ENCODE measurements at places on chromosomes 13 and 19. TPM values are rescaled to one million over a fixed set of nuclear protein-coding genes. Genes with fewer than 3 reads are reported as not detected.
A peak's percentile ranks its signal among the peaks of the same experiment; 100 is the strongest.

GRCh38 chr19:39196860-39197562 lies at the start of gene NCCRP1:
NCCRP1 (plus strand) TSS chr19:39196964; CDS start chr19:39196983, 19 bp downstream.
- no peak for DNase-seq

- peak; percentile 83 for DNase-seq
Measured at GRCh38 chr13:51003642-51004041, 94.1 kb downstream of the RNASEH2B start.

DNA sequence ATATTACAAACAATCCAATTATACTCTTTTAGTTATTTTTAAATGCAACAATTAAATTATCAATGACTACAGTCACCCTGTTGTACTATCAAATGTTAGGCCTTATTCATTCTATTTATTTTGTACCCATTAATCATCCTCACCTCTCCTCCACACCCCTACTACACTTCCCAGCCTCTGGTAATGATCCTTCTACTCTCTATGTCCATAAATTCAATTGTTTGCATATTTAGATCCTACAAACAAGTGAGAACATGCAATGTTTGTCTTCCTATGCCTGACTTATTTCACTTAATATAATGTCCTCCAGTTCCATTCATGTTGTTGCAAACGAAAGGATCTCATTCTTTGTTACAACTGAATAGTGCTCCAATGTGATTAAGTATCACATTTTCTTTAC lies 1414.6 kb downstream of the SLITRK1 start:
- DNase-seq, result no peak

GRCh38 chr19:32465176-32465575 lies 59.6 kb downstream of the DPY19L3 start:
- no peak for DNase-seq

The C19orf38 gene
- not detected for total RNA-seq

The CCDC169 gene
- 0.86 TPM for total RNA-seq
